ENCODE measurements at places on chromosomes 2 and 18.

GRCh38 chr2:59761966-59762365, 791.5 kb downstream of the BCL11A start:
- no peak for DNase-seq

GRCh38 chr18:32114293-32114942, 22.7 kb downstream of the RNF138 start:
- DNase-seq: no peak

- no peak for DNase-seq
These were observed 123.0 kb downstream of the KLHL29 start for GRCh38 chr2:23508066-23508390.

DNA sequence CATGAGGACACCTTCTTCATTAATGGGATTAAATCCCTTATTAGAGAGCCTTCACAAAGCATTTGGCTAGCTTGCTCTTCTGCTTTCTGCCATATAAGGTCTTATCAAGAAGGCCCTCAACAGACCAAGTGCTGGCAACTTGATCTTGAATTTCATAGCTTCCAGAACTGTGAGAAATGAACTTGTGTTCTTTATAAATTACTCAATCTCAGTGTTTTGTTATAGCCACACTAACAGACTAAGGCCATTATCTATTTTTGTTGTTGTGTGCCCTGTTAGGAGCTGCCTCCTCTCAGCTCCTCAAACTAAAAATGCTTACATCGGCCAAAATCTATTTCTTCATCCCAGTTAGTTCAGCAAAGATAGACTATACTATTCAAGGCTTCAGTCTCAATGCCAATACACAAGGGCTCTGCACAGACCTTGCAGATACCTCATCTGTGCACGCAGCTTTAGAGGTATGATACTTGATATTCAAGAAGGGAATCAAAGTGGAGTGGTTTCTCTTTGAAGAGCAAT, 182.9 kb downstream of the GPD2 start:
- DNase-seq: no peak

- no peak for DNase-seq
These were observed 19.3 kb downstream of the SPEG start for GRCh38 chr2:219453671-219454590.

DNA sequence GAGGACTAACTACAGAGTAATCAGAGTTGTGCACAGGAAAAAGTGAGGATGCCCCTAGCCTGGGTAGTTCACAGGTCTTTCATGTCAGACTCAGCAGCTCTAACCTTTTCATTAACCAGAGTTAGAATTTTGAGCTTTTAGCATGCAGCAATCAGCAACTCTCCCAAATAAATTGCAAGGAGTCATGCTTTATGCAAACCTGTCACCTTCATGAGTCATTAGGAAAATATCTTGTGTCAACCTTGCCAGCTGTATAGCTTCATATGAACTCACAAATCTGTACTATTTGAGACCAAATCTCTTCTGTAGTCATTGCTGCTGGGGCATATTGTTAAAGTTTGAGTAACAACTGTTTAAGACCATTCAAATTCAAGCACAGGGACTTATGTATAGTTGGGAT, 382.3 kb upstream of the NT5C1B start:
- no peak for DNase-seq

- DNase-seq: no peak
These were observed 189.4 kb upstream of the ARL4C start for GRCh38 chr2:234686088-234686890.

- no peak for DNase-seq
These were observed 29.6 kb downstream of the TCF7L1 start for GRCh38 chr2:85162746-85163301.

- DNase-seq: no peak
These were observed 30.8 kb downstream of the PDIA6 start for GRCh38 chr2:10781746-10782145.

GRCh38 chr2:5692561-5693286, 540 bp downstream of the SOX11 start:
- no peak for DNase-seq

- peak; percentile 13 for DNase-seq
These were observed 66.5 kb upstream of the ACKR3 start for GRCh38 chr2:236503100-236503499.

- DNase-seq: no peak
These were observed 395.5 kb upstream of the HNRNPA3 start for GRCh38 chr2:176817061-176817565.

GRCh38 chr2:136154384-136154783, 36.4 kb upstream of the CXCR4 start:
- DNase-seq: no peak

- no peak for DNase-seq
These were observed 114.0 kb downstream of the DSEL start for GRCh38 chr18:67402543-67402942.

DNA sequence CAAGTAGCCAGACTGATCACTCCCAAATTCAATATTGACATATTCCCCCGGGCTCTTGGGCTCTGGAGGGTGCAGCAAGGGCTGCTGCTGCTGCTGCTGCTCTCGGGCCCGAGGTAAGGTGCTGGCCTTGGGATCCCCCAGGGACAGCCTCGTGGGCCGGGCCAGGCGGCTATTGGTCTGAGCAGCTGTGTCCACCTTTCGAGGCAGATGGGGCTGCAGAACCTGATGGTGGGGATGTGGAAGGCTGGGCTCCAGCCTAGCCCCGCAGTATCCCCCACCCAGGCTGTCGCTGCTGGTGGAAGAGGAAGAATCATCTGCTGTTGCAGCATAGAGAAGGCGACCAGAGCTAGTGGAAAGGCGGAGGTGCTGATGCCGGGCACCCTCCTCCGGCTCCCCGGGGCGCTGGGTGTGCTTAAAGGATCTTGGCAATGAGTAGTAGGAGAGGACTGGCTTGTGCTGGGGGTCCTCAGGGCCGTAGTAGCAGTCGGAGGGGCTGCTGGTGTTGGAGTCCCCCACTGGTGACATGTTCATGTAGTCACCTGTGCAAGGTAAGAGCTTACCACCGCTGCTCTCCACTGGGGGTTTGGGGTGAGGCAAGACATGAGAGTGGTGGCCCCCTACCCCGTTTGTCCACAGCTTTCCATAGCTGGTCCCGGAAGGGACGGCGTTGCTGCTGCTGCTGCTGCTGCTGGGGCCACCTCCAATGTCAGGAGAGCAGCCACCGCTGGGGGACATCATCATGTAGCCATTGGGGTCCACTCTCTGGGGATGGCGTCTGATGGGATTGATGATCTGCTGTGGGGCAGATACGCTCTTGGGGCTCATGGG, 3.4 kb downstream of the IRS1 start:
- DNase-seq: no peak

DNA sequence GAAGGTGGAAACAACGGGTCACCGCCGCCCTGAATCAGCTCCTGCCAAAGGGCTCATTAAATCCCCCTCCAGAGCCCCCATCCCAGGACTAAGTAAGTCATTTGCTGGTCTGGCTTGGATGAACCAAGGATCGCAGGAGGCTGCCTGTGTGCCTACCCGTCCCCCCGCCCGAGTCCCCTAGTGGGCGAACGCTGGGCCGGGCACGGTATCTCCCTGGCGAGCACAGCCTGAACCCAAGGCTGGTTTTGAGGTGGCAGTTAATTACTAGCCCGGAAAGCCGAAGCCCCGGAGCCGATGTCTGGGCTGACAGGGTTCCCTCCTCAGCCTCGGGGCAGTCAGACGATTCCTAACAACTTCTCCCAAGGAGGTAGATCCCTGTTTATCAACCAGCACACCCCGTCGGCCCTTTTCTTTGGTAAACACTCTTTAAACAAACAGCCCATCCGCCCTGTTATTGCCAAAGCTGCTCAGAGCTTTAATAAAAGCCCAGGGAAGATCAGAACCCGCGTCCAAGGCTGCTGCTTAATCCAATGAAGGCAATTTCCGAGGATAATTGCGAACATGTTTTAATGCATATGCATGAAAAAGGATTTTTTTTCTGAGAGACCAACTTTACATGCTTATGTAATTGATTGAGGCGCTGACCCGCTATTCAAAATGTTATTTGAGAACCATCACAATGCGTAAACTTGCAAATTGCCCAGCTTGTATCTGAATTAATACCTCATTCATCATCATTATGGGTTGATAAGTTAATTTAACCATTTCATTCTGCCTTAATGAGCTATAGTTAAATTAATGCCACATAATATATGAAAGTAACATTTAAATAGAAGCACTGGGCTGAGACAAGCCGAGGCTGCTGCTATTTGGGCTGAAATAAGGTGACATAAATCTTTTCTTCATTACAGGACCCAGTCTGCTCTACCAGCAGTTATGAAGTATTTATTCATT, 10.5 kb downstream of the EVX2 start:
- DNase-seq: no peak

- DNase-seq: no peak
These were observed 36.0 kb downstream of the FAM110C start for GRCh38 chr2:10222-10875.

DNA sequence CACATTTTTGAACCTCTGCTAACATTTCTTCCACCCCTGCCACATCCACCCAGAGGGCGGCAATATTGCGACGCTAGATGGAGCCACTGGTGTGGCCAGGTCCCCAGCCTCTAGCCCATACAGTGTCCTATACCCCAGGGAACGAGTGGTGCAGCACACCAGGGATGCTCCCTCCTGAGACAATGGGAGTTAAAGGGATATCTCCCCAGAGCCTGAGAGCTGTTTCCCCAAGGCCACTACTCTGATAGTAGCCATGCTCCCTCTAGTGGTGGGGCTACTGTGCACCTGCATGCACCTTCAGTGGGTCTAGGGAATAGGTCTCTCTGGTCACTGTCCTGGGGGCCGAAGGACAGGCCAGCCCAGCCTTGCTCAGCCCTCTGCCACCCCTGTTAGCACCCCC, 336.4 kb upstream of the FSHR start:
- DNase-seq: no peak

DNA sequence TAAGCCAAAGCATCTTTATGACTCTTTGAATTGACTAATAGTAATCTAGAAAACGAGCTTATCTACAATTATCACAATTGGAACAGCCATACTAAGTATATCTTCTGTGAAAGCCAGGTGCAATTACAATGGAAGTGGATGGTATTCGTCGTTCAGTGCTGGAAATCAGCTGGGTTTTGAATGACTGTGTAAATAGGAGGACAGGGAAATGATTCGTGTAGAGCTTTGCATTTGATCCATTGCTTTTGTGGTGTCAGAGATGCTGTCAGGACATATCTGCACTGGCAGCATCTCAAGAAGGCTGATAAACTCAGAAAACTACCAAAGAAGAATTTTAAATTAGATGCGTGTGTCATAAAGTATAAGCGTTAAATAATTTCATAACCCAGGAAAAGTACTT, 187.1 kb downstream of the ZNF407 start:
- DNase-seq: no peak

DNA sequence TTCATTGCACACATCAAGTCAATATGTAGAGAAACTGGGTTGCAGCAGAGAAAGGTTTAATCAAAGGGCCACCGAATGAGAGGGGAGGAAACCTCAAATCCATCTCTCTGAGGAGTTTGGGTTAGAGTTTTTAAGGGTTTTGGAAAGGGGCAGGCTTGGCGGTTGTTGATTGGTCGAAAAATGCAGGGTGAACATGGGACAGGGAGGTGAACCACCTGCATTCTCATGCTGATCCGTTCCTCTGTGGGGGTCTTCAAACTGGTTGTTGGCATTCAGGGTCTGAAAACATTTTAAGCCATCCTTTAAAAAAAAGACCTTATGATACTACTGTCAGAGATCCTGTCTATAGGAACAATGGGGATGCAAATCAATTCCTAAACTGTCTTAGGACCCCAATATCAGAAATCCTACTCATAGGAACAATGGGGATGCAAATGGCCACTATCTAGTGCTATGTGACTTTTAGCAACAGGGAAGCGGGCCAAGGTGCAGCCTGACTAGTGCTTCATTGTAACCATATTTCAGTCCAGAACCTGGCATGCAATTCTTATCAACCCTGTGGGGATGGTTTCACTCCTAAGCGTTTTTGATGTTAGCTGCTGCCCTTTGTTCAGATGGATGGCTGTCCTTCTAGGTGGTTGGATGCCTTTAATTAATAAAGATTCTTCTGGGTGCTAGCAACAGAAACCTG, 120.1 kb upstream of the MGAT5 start:
- DNase-seq: no peak

Data from CD4-positive, alpha-beta T cell treated with Interleukin-17A for 1 hour (primary cell).